ENCODE measurements at places on chromosomes 7 and 10.

- no peak for DNase-seq
Observed at GRCh38 chr10:34722404-34722803, 92.7 kb downstream of the PARD3 start.

- no peak for DNase-seq
Observed at GRCh38 chr7:149161241-149161848, 14.1 kb downstream of the ZNF398 start.

DNA sequence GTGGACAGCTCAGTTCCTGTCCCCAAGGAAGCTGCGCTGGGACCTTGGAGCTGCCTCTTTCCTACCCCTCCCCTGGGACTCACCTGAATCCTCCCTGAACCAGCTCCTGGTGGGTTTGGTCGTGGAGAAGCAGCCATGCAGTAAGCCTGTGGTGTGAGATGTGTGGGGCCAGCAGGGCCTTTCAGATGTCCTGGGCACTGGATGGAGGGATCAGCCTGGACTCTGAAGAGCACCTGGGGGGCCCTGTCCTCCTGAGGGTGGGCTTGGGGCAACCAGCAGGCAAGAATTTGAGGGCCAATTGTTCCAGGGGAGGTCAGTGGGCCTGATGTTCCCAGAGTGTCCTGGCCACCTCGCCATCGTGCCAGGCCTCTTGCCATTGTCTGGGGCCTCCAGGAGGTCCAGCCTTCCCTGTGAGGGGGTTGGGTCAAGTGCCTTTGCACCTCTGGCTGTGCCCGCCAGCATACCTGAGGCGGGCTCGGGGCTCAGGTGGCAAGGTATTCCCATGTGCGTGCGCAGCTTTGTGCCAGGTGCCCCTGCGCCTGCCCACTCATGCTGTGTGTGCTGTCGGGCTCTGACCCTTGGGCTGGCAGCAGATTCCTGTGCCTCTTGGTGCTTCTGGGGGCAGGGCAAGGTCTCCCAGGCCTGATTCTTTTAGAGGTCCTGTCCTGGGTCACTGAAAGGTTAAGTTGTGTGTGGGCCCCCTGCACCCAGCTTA, 7.3 kb downstream of the TRIM8 start:
- DNase-seq = no peak

DNA sequence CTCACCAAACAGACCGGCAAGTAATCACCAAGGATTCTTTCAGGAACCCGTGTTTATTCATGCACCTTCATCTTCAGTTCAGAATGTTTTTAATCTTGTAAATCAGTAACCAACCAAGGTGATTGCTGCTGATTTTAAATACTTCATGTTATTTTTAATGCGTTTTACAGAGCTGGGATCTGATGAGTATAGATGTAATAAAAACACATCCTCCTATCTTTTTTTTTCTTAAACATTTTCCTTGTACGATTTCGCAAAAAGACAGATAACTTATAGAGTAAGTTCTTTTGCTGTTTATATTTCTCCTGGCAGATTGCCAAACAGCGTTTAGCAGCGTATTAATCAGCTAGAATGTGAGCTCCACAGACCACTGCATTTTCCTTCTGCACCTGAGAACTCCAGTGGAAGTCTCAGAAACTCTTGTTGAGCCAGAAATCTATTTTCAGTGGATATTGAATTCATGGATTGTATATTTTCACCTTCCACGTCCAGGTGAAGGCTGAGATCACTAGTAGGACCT, 397.8 kb upstream of the NRP1 start:
- no peak for DNase-seq

DNA sequence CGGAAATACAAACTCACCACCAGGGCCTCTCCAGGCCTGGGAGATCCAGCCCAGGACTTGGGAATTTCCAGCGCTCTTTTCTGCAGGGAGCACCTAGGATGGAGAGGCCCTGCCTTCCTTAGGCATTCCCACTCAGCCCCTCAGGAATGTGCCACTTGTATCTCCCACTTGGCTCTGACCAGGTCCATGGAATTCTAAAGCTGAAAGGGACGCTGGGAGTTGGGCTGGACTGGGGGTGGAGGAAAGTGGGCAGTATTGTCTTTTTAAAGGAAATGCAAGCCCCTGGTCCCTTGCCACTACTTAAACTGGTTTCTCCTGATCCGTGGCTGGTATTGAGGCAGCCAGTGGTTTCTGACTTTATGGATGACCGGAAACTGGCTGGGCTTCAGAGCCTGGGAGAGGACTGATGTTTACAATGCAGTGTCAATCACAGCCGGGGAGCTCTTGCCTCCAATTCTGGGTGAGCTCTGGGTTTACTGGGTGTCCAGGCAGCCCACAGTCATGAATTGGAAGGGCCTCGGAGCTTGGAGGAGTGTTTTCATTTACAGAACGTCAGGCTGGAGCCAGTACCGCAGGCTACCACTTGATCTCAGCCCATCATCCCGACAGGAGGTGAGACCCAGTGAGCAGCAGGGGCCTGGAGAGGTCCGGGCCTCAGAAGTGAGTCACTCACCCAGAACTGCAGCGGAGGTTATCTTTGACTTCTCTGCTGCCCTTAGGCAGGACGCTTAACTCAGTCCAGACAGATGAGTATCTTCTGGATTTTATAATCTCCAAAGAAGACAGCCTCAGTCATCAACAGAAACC, 27.3 kb downstream of the AGAP3 start:
- no peak for DNase-seq

DNA sequence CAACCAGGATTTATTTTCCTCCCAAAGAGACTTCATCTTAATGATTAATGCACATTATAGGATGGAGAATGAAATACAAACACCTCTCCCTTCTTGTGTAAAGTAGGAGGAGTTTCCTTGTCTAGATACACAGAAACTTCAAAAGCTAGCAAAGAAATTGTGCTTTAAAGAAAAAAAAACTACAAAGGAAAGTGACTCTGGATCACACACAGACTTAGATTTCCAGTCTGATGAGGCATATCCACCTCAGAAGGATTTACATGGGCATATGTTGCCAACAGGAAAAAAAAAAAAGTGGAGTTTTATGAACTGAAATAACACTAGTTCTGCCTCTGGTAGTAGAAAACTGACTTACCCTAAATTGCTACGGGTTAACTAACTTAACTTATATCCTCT, 449.6 kb downstream of the KCNMA1 start:
- no peak for DNase-seq

GRCh38 chr7:82185443-82185842, 258.1 kb downstream of the CACNA2D1 start:
- DNase-seq = no peak

- DNase-seq = no peak
Observed at GRCh38 chr10:5811387-5811821, 1.8 kb downstream of the GDI2 start.

DNA sequence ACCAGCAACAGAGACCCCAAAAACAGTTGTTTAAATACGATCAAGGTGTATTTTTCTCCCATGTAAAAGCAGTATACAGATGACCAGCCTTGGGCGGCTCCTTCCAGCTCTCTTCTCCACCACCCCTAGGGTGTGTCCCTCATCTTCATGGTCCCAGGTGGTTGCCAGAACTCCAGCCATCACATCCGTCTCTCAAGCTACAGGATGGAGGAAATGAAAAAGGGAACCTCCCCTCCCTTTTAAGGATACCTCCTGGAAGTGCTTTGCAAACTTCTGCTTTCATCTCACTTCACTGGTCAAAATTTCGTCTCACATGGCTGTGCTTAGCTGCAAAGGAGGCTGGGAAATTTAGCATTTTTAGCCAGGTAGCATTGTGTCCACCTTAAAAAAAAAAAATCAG, 59.3 kb downstream of the C10orf105 start:
- no peak for DNase-seq

DNA sequence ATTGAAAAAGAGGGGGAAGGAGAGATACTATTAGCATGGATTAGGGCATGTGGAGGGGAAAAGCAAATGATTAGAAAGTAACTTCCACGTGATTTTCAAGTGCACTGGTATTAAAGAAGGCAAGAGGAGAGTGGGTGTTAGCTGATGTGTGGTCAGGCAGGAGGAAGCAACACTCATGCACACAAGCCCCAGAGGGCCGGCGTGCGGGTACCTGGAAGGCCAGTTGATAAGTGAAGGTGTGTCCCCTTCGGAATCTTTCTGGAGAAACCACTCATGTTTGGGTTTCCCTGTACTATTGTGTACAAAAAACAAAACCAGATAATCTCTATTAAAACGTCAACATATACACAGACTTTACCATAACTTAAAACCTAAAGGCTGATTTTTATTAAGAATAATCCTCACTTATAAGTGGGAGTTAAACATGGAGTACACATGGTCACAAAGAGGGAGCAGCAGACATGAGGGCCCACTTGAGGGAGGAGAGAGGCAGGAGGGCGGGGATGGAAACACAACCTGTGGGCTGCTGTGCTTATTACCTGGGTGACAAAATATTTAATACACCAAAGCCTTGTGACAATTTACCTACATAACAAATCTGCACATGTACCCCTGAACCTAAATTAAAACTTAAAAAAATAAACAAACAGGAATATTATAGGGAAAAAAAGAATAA, 98.9 kb downstream of the SVIL start:
- DNase-seq = no peak

GRCh38 chr10:77865580-77866324, 60.8 kb downstream of the DLG5 start:
- no peak for DNase-seq

DNA sequence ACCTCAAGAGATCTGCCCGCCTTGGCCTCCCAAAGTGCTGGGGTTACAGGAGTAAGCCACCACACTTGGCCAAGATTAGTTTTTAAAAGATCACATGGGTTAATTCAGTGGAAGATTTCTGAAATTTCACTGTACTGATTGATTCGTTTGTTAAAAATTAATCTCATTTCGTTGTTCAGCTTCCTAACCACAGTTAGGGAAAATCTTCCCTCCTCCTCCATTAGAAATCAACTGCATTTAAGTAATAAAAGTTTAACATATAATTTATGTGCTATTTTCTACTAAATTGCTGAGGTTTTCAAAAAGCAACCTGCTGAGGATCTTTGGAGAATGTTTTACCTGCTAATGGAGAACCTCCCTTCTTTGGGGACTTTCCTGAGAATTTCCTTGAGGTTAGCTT, 522.4 kb downstream of the GATA3 start:
- DNase-seq = no peak

- no peak for DNase-seq
Observed at GRCh38 chr10:58753425-58753824, 240.8 kb downstream of the BICC1 start.

- DNase-seq = peak; percentile 36
Observed at GRCh38 chr10:3107426-3107961, 40.1 kb downstream of the PFKP start.

GRCh38 chr7:30382607-30383006, 96.0 kb downstream of the NOD1 start:
- DNase-seq = no peak

DNA sequence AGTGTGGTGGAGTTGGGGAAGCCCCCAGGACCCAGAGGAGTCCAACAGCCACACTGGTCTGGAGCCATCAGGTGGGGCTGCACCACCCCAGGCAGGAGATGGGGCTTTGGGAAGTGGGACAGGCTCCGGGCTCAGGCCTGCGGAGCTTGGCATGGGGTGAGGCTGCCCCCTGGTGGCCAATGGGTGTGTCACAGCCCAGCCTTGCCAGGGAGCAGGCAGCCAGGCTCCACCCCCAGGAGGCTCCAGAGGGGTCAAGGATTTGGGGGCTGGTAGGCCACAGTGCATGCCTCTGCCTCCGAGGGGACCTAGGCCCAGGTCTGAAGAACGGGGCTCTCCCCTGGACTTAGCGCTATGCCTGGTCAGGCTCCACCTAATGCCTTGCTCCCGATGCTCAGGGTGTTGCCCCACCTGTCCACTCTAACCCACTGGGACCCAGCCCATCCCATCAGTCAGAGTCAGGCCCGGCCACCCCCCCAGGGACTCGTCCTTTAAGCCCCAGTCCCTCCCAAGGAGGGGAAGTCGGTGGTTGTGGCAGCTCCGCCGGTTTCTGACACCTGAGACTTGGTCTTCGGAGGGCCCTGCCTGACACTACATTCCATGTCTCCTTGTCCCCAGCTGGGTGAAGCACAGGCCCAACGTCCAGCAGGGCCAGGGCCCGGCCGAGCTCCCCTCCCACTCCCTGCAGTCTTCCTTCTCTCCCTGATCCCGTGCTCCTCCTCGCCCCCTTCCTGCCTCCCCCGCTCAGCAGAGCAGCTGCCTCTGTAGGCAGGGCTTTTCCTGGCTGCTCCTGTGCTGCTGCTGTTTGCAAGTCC, 11.3 kb upstream of the SAMD8 start:
- peak; percentile 60 for DNase-seq

- no peak for DNase-seq
Observed at GRCh38 chr10:122138831-122139625, 132.1 kb upstream of the BTBD16 start.

GRCh38 chr10:14584661-14585060, 190.0 kb downstream of the FAM107B start:
- no peak for DNase-seq

- DNase-seq = peak; percentile 55
Observed at GRCh38 chr7:155815332-155816191, 3.3 kb upstream of the SHH start.

- DNase-seq = no peak
Observed at GRCh38 chr7:70346844-70347462, 748.7 kb downstream of the AUTS2 start.

- no peak for DNase-seq
Observed at GRCh38 chr10:108957681-108958080, 965.6 kb downstream of the XPNPEP1 start.

- no peak for DNase-seq
Observed at GRCh38 chr10:113857210-113857609, 2.7 kb downstream of the NHLRC2 start.

GRCh38 chr7:141512597-141512996, 38.6 kb upstream of the AGK start:
- DNase-seq = no peak

- no peak for DNase-seq
Observed at GRCh38 chr10:18137111-18137510, 3.1 kb upstream of the CACNB2 start.

- DNase-seq = no peak
Observed at GRCh38 chr7:81833401-81833800, 63.6 kb upstream of the HGF start.

DNA sequence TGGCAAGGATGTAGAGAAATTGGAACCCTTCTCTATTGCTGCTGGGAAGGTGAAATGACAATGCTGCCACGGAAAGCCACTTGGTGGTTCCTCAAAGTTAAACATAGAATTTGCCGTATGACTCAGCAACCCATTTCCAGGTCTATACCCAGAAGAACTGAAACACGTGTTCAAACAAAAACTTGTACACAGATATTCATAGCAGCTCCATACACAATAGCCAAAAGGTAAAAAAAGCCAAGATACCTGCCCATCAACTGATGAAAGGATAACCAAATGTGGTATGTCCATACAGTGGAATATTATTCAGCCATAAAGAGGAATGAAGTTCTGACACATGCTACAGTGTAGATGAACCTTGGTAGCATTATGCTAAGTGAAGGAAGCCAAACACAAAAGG, 39.1 kb downstream of the LHPP start:
- no peak for DNase-seq

All from NCI-H460 (cell line).